Heart left ventricle (tissue), 16 donors: ENCODE measurements at places on chromosomes 16 and 17.

DNA sequence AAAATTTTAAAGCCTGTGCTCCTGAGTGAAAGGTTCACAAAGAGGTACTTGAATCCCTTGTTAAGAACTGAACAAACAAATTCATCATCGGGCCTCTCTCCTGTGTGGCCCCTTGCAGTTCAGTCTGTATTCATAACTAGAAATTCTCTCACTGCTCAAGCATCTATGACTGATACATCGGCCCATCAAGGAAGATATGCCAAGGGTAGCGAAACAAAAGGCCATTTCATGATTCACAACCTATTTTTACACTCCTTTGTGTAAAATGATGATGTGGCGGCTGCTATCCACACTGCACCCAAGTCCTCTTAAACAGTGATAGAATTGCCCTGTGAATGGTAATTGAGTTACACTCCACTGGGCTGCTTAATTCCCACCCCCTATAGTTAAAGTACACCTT lies 204.6 kb downstream of the STX8 start:
- no peak for DNase-seq

GRCh38 chr17:15502369-15503112 lies 35.1 kb upstream of the CDRT4 start:
- peak; percentile 94 for DNase-seq

DNA sequence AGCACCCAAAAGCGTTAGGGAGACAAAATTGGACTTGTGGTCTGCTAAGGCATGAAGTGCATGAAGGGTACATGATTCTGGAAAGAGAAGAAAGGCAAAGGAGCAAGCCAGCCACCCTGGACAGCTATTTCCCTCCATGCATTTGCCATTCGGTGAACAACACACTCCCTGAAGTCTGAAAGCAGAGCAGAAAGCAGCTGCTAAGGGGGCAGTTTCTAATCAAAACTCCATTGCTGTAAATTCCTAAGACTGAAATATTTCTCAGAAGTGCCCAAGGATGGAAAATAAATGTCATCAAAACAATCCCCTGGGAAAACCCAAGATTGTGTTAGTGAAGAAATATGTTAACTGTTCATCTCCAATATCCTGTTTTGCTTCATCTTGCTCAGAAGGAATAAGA lies 44.3 kb downstream of the PMP22 start:
- DNase-seq, result no peak

DNA sequence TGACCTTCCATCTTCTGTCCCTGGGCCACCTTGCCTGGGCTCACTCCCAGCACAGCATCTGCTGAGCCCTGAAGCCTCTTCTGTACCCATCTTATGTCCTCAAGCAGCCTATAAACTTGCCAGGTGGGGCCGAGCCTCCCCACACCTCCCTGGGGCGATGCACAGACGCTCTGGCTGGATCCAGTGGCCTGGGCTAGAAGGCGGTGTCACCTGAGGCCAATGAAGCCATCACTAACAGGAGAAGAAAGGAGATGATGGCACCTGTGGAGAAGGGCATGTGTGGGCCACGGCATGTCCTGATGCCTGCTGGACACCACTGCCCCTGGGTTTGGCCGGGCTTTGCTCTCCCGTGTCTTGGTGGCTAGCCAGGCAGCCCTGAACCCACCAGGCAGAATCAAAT lies 45.5 kb downstream of the PEMT start:
- DNase-seq, result peak; percentile 48

DNA sequence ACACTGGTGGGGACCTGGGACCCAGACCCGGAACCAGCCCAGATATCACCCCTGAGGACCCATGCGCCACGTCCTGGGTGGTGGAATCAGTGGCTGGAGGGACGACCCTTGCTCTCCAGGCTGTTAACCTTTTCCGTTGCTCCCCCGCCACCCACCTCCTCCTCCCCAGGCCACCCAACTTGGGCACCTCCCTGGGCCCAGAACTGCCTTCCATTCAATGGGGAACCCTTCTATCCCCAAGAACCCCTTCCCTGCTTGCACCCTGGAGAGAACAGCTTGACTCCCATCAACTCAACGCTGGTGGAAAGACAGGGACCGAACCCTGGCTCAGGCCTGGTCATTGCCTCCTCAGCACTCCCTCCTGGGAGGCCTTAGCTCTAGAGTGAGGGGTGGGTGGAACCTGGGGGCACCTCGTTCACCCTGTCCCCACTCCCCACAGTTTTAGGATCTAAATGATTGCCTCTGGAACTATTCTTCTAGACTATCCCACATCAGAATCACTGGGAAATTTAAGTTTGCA lies 5.7 kb upstream of the IL32 start:
- DNase-seq, result no peak

GRCh38 chr16:65657071-65657494 lies 535.2 kb upstream of the CDH11 start:
- no peak for DNase-seq
